ENCODE measurements at places on chromosomes 12 and 14.

- DNase-seq: peak; percentile 25
These were observed 738 bp downstream of the CKAP4 start for GRCh38 chr12:106246891-106247673.

- no peak for DNase-seq
These were observed 29.6 kb upstream of the NTN4 start for GRCh38 chr12:95820096-95820703.

GRCh38 chr14:55438066-55438683, 2.2 kb downstream of the TBPL2 start:
- DNase-seq: no peak

- DNase-seq: no peak
These were observed 565 bp downstream of the CEP83 start for GRCh38 chr12:94458877-94459727.

GRCh38 chr12:66270613-66271012, 31.7 kb upstream of the HELB start:
- DNase-seq: no peak

DNA sequence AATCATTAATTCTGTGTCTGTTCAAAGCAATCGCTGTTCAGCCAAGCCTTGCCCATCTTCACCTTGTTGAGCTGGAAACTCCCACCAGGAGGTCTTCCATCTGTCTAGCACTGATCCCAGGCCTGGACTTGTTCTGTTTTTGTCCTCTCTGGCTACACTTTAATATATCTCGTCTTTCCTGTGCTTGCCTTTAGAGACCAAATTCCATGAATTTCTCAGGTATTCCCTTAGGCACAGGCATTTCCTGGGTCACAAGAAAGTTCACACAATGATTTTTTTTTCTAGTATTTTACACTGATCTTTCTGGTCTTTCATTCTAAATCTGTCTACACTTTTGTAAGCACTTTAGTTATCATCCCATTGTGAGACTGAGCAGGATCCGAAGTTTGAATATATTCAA, 116.4 kb upstream of the CCND2 start:
- DNase-seq: no peak

DNA sequence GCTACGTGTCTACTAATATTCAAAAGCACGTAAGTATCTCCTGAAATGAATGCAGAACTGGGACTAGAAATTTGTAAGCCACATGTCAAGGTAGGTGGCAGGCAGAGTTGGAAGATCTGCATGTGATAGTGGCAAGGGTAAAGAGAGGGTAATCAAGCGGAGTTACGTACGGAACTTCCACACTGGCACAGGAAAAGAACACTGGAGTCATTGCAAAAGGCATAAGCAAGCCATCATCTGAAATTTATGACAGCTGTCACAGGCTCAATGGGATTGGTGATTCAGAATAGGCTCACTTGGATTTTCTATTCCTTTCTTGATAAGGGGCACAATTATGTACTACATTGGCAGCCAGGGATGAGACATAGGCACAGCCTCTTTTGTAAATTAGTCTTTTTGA, 245.3 kb downstream of the PDZRN4 start:
- no peak for DNase-seq

- DNase-seq: no peak
These were observed 68.3 kb upstream of the PSMA6 start for GRCh38 chr14:35223927-35224326.

GRCh38 chr12:51361161-51362016, 14.9 kb upstream of the CELA1 start:
- no peak for DNase-seq

GRCh38 chr12:70598467-70599193, 38.6 kb downstream of the PTPRB start:
- no peak for DNase-seq

DNA sequence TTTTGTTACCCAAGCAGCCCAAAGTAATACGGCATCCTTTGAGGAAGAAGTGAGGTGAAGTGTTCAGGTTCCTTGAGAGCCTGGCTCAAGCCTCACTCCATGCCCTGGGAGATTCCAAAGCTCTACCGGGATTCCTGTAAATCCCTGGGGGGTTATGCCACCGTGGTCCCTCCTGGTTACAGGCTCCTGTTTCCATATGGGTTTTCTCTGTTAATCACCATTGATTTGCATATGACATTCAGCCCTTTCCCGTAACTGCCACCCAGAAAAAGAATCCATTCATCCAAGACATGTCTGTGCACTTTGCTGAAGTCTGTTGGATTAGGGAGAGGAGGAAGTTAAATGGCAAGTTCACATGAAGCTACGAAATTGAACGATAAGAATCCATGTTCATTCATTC, 27.9 kb upstream of the CCDC60 start:
- DNase-seq: no peak

DNA sequence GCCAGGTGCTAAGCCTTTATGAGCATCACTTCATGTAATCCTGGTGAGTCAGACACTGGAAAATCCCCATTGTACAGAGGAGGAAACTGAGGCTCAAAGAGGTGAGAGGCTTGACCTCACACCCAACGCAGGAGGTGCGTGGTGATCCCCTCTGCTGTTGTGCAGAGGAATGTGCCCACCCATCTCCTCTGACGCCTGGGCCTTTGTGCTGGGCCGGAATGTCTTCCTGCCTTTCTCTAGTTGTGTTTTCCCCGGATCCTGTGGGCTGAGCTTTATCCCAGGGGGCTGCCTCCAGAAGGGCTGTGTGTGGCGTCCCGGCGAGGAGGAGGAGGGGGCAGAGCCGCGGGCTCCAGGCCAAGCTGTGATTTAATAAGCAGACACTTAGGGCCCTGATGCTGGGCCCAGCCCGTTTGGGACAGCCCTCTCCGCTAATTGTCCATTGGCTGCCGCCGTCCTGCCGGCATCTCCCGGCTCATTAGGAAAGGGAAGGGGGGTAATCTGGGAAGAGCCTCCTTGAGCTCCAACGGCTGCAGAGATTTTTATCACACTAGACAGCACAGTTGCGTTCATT, 653.6 kb downstream of the MED13L start:
- DNase-seq: no peak

DNA sequence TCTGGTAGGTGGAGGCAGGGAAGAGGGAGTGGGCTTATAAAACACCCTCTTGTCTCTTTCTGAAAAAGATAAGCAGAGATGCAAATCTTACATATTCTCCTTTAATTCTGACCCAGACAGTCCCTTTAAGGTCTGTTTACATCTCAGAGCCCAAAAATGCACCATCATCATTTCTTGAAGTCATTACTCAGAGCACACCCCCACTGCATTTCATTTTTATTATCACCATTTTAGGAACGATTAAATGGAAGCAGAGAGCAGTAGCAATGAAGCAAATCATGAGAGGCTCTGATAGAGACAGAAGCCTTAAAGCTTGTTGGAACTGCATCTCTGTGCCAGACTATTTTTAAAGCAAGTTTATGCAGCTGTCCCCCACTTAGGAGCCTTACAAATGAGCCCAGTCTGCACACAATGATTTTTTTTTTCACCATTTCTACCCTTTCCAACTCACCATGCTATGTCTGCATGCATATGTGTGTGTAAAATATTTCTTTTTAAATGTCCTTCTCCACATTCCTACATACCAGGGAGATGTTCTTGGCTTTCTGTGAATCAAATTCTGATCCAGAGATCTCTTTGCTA, 311.0 kb downstream of the GRIN2B start:
- DNase-seq: no peak

DNA sequence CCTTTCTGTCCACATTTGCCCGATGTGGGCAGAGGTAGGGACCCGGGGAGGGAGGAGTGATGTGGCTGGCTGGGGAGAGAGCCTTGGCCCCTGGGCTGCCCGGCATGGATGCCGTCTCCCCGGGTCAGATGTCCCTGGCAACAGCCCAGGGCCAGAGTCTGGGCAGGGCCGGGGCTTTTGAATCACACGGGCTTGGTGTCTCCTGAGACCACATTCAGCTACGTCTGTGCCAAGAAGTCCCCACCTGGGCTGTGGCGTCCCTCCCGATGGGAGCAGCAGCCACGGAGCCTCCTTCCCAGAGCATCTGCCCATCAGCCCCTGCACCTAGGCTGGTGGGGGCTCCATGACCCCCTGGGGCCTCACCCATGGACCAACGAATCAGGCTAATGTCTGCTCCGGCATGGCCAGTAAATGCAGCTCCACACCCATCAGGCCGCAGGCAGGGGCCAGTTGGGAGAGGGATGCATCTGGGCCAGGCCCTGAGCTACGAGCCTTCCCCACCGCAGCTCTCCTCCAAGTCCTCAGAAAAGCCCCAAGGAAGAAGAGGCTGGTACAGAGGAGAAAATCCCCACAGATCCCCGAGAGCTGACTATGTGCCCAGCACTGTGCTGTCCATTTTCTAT, 109.4 kb downstream of the RFLNA start:
- DNase-seq: no peak

DNA sequence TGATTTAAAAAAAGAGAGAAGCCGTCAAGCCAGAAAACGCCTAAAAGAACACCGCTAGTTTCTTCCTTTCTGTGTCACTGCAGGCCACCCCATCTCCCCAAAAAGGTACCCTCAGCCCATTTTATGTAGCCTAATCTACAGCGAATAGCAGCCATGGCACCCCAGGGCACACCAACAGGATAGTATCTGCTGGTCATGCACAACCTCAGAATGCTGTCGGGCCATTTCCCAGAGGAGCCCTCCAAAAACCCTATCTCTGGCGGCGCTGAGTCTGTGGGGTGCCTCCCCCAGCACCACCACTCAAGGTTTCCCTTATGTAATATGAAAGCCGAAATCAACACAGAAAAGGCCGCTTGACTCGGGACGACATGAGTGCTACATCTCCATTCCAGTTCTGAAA, 98.9 kb downstream of the BCL11B start:
- DNase-seq: no peak

DNA sequence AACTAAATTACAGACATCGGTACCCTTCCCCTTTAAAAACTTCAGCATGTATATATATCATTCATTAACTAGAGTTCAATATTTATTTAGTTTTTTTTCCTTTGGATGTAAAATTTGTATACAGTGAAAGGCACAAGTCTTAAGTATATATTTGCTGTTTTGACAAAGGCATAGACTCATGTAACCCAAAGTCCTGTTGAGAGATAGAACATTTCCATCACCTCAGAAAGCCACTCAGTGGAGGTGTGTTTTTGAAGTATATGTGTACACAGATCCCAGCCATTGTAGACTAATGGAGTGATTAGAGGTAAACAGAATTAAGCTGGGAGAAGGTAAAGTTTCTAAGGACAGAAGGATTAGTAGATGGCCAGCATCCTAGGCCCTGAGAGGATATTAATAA, 15.4 kb downstream of the RDH12 start:
- no peak for DNase-seq
